AG08395 (cell line): ENCODE measurements at places on chromosomes 2 and 18.

DNA sequence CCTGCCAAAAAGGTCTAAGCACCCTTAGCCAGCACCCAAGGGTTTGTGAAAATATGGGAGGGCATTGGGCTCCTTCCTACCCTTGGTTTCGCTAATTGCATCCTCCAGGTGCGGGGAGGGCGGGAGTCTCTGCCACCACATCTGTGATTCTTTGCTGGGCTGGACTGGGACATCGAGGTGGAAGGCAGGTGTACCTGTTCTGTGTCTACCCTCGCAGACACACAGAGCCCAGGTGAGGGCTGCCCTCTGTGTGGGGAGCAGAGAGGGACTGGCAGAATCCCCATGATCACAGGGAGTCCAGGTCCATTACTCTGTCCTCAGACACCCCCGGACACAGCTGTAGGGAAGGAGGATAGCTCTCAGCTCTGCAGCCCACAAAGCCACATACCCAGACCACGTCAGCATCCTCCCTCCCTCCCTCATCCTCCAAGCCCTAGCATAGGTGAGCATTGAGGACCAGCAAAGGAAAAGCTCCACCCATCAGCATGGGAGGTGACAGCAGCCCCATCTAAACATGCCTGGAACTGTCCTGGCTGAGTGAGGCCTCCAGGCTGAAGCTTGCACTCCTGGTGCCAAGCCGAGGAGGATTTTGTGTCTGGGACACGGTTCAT is 49.8 kb downstream of the PLB1 start:
- DNase-seq, result no peak

- no peak for DNase-seq
Measured at GRCh38 chr18:7202169-7202568, 28.7 kb upstream of the LRRC30 start.

GRCh38 chr2:47028171-47028570 is 112.6 kb upstream of the MCFD2 start:
- no peak for DNase-seq

- no peak for DNase-seq
Measured at GRCh38 chr2:200637901-200638300, 52.1 kb downstream of the AOX1 start.

DNA sequence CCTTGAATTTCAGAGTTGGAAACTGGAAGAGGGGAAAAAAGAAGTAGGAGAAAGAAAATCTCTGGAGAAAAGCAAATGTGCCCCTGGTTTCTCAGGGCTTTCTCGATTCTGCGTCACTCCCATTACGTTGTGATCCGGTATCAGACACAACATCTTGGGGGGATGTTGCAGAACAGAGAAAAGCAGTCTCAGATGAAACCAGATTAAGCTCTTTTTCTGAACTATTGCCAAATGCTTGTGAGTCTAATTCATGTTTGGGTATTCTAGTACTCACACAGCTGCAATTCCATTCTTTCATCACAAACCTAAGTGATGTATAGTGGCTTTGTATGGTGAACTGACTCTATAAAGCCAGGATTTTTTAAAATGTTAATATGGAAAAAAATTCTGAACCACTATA is 233.2 kb downstream of the TCF4 start:
- DNase-seq, result no peak
